IMR-90 (cell line): ENCODE measurements at places on chromosomes 12 and 14.

- DNase-seq = no peak
Measured at GRCh38 chr12:75205558-75205957, 4.1 kb downstream of the KCNC2 start.

GRCh38 chr12:84874125-84874824 lies 38.3 kb downstream of the SLC6A15 start:
- DNase-seq = peak; percentile 60

GRCh38 chr14:95068080-95068479 lies 89.2 kb downstream of the DICER1 start:
- no peak for DNase-seq

GRCh38 chr14:58617619-58618018 lies 20.1 kb upstream of the DACT1 start:
- DNase-seq = peak; percentile 18

GRCh38 chr14:21097636-21098075 lies 799 bp downstream of the ZNF219 start:
- no peak for DNase-seq

GRCh38 chr12:109840305-109841074 lies 7.3 kb upstream of the TRPV4 start:
- no peak for DNase-seq

- peak; percentile 41 for DNase-seq
Measured at GRCh38 chr12:7439579-7440505, 4.1 kb downstream of the CD163L1 start.

- no peak for DNase-seq
Measured at GRCh38 chr12:128807161-128807724, 16.5 kb downstream of the SLC15A4 start.

DNA sequence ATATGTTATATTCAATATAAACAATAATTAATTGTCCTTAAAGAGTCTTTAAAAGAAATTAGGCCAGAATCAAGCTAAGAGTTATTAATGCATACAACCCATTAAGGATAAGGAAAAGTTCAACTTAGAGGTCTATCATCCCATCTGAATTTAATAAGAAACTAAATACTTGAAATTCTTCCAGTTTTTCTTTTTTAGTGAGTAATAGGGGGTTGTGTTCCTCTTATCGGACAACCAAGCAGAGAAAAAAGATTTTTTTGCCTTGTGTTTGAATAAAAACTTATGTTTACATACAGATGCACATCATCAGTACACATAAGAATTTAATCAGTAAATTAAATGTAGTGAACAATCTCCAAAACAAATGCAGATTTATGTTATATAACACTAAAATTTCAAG lies 32.5 kb downstream of the PAWR start:
- DNase-seq = peak; percentile 65

GRCh38 chr14:52455291-52456088 lies 96.8 kb downstream of the TXNDC16 start:
- peak; percentile 87 for DNase-seq

GRCh38 chr12:83979785-83980184 lies 932.8 kb downstream of the SLC6A15 start:
- no peak for DNase-seq

DNA sequence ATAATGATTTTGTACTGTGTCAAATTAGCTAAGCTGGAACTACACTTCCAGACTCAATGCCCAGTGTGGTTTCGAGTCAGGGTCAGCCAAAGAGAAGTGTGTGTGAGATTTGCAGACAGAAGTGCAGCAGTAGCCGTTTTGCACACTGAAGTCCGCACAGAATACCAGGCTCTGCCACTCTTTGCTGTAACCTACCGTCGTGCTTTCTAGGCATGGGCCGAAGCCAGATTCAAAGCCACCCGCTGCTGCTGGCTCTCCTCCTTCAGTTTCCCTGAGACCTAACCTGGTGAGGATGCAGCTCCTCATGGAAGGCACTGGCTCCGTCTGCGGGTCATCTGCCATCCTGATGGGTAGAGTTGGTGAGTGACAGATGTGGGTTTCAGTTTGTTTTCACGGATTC lies 48.8 kb downstream of the LRTM2 start:
- DNase-seq = no peak

DNA sequence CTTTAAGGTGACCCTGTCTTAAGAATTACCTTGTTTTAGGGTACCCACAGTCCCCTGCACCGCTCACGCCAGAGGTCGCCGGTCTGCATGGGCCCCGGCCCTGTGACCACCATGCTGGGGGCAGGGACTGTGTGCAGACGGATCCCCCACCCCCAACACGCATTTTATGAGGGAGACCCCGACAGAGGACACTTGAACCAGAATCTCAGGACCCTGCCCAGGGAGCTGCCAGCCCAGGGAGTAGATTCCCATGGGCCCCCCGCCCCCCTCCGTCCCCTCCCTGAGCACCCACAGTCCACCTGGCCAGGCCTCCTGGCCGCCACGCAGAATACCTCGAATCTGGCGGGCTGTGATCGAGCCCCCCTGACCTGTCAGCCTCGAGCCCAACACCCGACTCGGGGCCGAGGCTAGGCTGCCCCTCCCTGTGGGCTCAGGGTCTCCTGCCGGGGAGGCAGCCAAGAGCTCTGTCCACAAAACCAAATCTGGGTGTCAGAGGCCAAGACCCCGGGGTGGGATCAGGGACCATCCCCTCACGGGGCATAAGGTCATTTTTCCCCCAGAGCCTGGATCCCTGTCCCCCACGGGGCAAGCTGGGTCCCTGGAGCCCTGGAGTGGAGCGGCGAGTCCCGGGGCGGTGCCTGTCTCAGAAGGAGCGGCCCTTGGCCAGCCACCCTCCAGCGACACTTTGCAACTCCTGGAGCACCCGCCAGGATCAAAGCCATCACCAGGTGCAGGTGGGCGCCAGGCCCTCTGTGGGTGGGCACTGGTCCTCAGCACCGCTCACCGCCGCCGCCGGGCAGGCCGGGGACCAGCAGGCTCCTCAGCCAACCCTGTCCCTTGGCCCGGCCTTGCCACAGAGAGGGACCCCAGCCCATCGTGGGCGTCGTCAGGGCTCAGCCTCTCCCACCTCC lies 155.8 kb upstream of the PKP2 start:
- DNase-seq = no peak

GRCh38 chr14:74763803-74764531 lies 851 bp downstream of the YLPM1 start:
- DNase-seq = peak; percentile 17

DNA sequence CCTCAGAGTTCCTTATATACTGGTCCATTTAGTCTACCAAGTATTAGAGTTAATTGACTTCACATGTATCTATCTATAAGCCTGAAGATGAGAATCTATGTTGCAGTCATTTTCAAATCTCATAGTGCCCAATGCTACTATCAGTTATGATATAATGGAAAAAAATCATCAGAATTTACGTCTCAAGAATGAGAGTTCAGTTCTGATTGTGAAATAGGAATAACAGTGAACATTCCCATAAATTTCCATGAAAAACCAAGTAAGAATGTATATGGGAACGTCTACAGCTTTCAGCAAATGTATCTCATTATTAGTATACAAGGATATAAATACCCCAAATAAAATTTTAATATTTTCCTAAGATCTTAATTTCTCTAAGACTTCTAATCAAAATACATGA lies 77.2 kb downstream of the PPP1R12A start:
- DNase-seq = no peak
